ENCODE measurements at places on chromosomes 7 and 10.

DNA sequence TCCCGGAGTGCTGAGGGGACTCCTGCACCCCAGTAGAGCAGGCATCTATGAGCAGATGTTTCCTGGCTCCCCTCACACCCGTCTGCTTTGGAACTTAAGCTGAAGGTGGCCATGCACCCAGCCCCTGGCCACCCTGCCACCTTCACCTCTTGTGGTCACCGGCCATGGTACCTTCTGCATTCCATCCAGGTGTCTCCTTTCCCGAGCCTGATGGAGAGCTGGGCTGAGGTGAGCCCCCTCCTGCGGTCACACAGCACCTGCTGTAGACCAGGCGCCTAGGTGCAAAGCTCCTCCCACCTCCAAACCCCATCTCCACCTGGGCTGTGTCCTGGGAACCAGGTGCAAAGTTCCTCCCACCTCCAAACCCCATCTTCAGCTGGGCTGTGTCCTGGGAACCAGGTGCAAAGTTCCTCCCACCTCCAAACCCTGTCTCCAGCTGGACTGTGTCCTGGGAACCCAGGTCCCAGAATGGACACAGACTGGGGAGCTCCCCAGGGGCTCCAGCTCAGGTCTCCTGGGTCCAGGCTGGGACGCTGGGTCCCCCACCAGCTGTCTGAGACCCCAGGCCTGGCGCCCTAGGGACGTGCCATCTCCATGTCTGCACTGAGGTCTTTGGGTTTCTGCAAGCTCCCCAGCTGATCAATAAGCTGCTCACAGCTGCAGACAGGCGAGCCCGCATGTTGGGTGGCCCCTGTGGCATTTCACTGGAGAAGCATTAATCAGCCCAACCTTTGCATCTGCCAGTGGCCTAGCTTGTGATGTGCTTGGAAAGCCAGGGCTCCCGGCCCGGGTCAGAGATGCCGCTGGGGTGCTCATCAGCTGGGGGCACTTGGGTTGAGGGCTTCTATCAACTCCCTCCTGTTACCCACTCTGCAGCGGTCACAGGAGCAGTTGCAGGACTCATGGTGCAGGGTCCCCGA lies 61.2 kb upstream of the INPP5A start:
- DNase-seq: no peak

GRCh38 chr10:11261687-11262493 lies 244.2 kb downstream of the CELF2 start:
- no peak for DNase-seq

- peak; percentile 29 for DNase-seq
These were observed 92.1 kb upstream of the SAMD8 start for GRCh38 chr10:75019370-75019769.

- no peak for DNase-seq
These were observed 63.7 kb downstream of the PROSER2 start for GRCh38 chr10:11886851-11887250.

GRCh38 chr7:122802301-122802751 lies 83.9 kb downstream of the CADPS2 start:
- DNase-seq: no peak

- DNase-seq: no peak
These were observed 5.7 kb upstream of the GSTK1 start for GRCh38 chr7:143257501-143257900.
